Stimulated activated naive CD4-positive, alpha-beta T cell treated with Interleukin-2 at 50 U/mL for 16 hours (primary cell): ENCODE measurements at places on chromosomes 12 and 14.

- DNase-seq = no peak
These were observed 169.7 kb upstream of the ATP2B1 start for GRCh38 chr12:89878327-89878726.

- DNase-seq = no peak
These were observed 468.1 kb downstream of the NPAS3 start for GRCh38 chr14:33406766-33407165.

GRCh38 chr12:3551976-3552725 lies 61.1 kb downstream of the PRMT8 start:
- DNase-seq = no peak

DNA sequence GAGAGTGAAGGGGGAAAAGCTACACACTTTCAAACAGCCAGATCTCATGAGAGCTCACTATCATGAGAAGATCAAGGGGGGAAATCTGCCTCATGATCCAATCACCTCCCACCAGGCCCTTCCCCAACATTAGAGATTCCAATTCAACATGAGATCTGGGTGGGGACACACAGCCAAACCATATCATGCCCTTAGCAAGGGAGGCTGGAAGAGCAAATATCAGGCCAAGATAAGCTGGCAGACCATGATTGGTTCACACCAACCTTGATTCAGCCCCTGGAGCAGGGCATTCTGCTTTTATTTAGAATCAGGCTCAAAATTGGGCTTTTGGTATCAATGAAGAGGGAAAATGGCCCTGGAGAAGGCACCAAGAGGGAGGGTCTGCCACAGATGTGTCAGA lies 137.4 kb downstream of the PRKCH start:
- no peak for DNase-seq

- no peak for DNase-seq
These were observed 59.1 kb downstream of the FBXW8 start for GRCh38 chr12:116969615-116970585.

GRCh38 chr12:7638064-7638759 lies 27.5 kb downstream of the APOBEC1 start:
- DNase-seq = no peak

DNA sequence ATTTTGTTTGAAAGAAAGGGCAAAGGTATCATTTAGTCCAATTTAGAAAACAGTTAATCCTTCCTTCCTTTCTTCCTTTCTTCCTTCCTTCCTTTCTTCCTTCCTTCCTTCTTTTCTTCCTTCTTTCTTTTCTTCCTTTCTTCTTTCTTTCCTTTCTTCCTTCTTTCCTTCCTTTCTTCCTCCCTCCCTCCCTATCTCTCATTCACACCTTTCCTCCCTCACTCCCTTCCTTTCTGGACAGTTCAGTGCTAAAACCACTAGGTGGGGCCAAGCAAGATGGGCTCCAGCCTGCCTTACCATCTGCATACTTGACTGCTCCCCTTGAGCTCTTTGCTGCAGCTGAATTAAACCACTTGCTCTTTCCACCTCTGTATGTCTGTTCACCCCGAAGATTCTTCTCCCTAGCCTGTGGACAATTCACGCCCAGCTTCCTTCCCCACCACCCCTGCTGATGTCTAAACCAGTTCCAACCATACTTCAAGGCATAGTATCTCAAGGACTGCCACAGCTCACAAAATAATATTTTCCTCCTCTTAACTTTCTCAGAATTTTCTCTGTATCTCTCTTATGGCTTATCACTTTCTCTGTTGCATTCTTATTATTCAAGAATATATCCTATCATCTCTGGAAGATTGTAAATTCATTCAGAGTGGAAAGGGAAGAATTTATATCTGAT lies 78.0 kb downstream of the DBX2 start:
- no peak for DNase-seq

DNA sequence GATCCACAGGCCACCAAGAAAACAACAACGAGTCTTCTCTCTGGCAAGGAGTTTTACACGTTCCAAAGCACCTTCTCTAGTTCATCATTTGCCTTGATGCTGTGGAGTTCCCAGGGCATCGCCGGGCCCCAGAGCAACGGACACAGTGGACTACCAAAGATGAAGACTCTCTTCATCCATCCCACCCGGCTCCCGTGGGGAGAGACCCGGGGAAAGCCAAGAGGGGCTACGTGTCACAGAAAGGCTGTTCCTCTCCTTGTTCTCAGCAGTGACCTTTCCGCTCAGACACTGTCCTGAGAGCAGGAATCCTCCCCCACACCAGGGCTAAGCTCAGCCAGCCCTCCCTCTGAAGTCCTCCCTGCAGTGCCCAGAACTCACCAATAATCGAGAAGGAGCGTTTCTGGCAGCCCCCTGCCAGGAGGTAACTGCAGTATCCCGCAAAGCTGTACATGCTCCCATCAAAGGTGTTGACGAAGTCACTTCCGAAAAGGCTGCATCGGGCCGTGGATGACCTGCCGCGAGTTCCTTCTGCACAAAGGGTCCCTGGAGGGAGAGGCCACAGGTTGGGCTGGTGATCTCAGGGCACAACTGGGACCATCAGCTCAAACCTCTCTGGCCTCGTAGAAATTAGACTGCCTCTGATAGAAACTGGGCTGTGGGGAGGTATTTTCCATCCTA lies 3.5 kb downstream of the VWF start:
- no peak for DNase-seq

- DNase-seq = no peak
These were observed 142.8 kb downstream of the NUAK1 start for GRCh38 chr12:105995961-105996431.
